ENCODE measurements at places on chromosomes 2 and 18. TPM values are rescaled to one million over a fixed set of nuclear protein-coding genes. Genes with fewer than 3 reads are reported as not detected.

GRCh38 chr18:6659963-6660725 is 69.4 kb upstream of the ARHGAP28 start:
- H3K27ac ChIP-seq: no peak overlapping the region
- H3K27me3 ChIP-seq: no peaks in the 10 kb centered on the region
- no peak overlapping the region for H3K4me3 ChIP-seq
- H3K4me1 ChIP-seq: peaks cover 29% of the 10 kb centered on the region

DNA sequence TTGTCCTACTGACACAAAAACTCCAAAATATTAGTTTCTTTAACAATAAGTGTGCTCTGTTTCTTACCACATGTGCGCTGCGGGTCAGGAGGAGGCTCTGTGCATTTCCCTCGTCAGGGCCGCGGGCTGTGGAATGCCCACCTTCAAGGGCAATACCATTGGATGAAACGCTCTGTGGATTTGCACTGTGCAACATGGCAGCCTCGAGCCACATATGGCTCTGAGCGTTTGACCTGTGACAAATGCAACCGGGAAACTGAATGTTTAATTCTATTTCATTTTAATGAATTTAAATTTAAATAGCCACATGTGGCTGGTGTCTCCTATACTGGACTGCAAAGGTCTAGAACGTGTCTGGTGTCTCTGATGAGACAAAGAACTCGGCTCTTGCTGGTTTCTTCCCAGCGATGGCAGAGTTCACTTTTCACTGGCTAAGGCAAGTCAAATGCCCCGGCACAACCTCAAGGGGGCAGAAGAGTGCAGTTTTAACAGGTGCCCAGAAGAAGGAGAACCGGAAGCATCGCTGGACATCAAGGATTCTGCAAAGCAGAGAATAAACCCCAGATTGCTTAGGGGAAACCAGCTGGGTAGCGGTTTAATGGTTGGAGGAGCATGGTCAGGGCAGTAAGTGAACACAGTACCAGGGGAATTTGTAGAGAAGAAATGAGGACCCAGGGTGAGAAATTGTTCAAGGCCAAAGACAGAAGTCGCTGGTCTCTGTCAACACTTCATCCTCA is 37.0 kb upstream of the TMEM18 start:
- no peaks in the 10 kb centered on the region for H3K4me1 ChIP-seq
- no peak overlapping the region for H3K27ac ChIP-seq
- H3K4me3 ChIP-seq: no peak overlapping the region
- no peak for DNase-seq

GRCh38 chr2:73970850-73971471 is 13.7 kb upstream of the TET3 start:
- peaks cover 6% of the 10 kb centered on the region for H3K27me3 ChIP-seq
- H3K4me1 ChIP-seq: peaks cover 12% of the 10 kb centered on the region
- no peaks in the 10 kb centered on the region for H3K36me3 ChIP-seq
- no peak for DNase-seq
- no peak overlapping the region for H3K27ac ChIP-seq
- H3K4me3 ChIP-seq: no peak overlapping the region

- DNase-seq: no peak
- no peak overlapping the region for H3K27ac ChIP-seq
- peaks cover 5% of the 10 kb centered on the region for H3K4me1 ChIP-seq
- no peak overlapping the region for H3K4me3 ChIP-seq
- H3K36me3 ChIP-seq: no peaks in the 10 kb centered on the region
These were observed 5.8 kb upstream of the ODC1 start for GRCh38 chr2:10453905-10454298.

DNA sequence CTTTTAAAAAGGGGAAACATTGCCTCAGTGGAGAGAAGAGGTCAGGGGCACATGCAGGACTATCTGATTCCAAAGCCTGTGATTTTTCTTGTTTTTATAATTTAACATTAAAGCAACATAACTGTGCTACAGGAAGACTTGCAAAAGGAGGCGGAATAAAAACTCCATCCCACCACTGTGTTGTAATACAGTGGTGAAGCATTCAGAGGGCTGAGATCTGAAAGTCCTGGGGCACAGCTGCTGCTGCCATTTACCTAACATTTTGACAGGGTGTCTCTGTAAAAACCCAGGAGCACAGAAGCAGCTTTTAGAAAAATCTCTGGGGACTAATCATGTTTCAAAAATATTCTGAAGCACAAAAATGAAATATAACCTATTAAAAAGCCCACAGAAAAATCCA is 97.6 kb downstream of the GRB14 start:
- H3K27ac ChIP-seq: no peak overlapping the region
- DNase-seq: no peak
- H3K27me3 ChIP-seq: no peaks in the 10 kb centered on the region
- peaks cover 12% of the 10 kb centered on the region for H3K36me3 ChIP-seq
- H3K4me1 ChIP-seq: no peaks in the 10 kb centered on the region
- no peak overlapping the region for H3K4me3 ChIP-seq

GRCh38 chr2:236871500-236872001 is 214.1 kb upstream of the COPS8 start:
- no peaks in the 10 kb centered on the region for H3K36me3 ChIP-seq
- H3K4me1 ChIP-seq: peaks cover 59% of the 10 kb centered on the region
- peak overlapping the region; percentile 72 for H3K27ac ChIP-seq

The ASTL gene
- not detected for total RNA-seq

All from type B pancreatic cell (in vitro differentiated cells).